NCI-H510A (cell line): ENCODE measurements at places on chromosomes 3 and 15.

- no peak for DNase-seq
These were observed 20.5 kb downstream of the MYO1E start for GRCh38 chr15:59352189-59352588.

GRCh38 chr15:60713119-60714084, 234.5 kb upstream of the ICE2 start:
- no peak for DNase-seq

DNA sequence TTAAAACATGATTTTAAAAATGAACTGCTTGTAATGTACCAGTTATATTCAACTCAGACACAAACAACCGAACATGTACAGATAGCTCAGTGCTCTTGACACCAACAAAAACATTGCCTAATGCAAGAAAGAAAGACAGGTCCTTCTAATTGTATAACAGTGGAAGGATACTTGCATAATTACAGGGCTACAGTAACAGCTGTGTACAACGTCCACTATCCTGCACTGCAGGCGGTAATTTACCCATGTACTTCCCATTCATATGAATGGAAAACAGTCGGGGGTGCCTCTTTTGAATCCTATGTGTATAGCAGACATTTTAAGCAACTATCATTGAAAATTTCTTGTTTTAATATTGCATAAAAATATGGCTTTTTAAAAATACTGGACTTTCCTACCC, 41.1 kb upstream of the PLSCR5 start:
- no peak for DNase-seq

GRCh38 chr15:36469311-36469966, 110.0 kb upstream of the CDIN1 start:
- DNase-seq: no peak

DNA sequence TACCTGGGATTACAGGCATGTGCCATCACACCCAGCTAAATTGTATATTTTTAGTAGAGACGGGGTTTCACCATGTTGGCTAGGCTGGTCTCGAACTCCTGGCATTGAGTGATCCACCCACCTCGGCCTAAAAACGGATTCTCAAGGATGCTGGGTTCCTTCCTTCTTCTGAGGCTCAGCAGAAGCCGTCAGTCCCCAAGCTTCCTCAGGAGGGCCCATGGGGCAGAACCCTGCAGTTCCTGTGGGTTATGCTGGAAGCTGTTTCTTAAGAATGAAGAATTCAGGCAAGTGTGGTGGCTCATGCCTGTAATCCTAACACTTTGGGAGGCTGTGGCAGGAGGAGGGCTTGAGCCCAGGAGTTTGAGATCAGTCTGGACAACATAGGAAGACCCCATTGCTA, 29.0 kb upstream of the ZNF710 start:
- DNase-seq: no peak

- no peak for DNase-seq
These were observed 519 bp downstream of the LYSMD2 start for GRCh38 chr15:51736751-51737521.

GRCh38 chr3:39250116-39250747, 29.6 kb downstream of the CX3CR1 start:
- no peak for DNase-seq

DNA sequence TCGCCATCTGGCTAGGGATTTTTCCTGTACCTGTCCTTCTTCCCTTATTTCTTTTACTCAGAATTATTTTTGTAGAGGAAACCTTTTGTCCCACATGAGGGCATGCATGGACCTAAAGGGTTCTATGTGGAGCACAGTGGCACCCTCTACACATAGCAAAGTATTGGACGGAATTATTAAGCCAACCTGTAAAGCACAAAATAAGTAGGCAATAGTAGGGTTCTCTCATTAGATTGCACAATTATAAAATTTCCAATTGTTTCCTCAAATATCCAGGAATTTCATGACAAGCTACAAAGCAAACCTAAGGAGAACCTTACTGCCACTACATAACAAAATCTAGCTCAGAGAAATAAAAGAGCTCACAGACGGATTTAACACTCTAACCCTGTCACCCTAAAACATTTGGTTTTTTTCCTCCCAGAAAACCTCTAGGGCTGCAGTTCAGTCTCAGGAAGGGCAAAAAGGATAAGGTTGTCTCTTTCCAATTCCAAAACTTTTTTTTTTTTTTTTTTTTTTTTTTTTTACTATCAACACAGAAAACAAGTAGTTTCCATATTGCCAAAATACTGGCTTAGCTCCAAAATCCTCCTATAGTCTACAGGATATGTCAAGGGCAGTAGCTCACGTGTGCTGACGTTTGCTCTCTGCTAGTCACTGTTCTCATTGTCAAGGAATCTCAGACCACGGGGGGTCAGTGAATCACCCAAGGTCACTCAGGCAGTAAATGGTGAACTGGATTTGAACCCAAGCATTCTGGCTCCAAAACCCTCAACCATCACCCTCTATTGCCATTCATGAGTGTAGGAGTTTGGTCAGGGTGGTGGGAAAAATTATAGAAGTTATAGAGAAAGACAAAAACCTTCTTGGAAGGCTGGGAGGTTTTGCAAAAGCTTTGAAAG, 52.3 kb downstream of the NCEH1 start:
- no peak for DNase-seq

GRCh38 chr3:191336833-191337232, 6.5 kb upstream of the UTS2B start:
- no peak for DNase-seq

GRCh38 chr3:183178512-183178832, 15.9 kb upstream of the LAMP3 start:
- no peak for DNase-seq

GRCh38 chr3:43497905-43498365, 123.9 kb downstream of the ANO10 start:
- no peak for DNase-seq

GRCh38 chr3:124014366-124014942, 22.5 kb upstream of the ROPN1 start:
- DNase-seq: no peak

DNA sequence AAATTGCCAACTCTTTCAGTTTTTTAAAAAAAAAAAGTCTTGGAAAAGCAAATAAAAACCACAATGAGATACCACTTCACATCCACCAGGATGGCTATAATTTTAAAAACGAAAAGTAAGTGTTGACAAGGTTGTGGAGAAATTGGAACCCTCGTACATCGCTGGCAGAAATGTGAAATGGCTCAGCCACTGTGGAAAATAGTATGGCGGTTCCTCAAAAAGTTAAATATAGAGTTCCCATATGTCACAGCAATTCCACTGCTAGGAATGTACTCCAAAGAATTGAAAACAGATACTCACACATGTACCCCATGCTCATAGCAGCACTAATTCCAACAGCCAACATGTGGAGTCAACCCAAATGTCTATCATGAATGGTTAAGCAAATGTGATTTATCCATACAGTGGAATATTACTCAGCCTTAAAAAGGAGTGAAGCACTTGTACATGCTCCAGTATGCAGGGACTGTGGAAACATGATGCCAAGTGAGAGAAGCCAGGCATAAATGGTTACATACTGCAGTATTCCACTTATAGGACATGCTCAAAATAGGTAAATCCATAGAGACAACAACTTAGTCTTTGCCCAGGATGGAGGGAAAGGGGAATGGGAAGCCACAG, 73.8 kb upstream of the PCSK6 start:
- DNase-seq: no peak

GRCh38 chr3:196378146-196378841, 40.1 kb upstream of the TM4SF19 start:
- DNase-seq: no peak

DNA sequence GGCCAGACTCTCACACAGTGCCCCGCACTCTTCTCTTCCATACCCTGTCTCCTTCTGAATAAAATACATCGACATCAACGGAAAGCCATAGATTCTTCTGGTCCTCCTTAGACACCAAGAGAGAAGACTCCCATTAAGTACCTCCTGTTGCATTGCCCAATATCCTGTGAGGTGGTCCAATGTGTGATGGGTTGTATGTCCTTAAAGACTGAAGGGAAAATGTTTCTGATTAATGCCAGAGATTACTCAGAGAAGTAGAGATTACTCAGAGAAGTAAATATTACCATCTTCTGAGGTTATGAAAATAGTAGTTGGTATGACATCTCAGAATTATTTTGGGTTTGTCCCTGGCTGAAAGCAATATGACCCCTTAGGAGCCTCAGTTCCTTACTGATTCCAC, 60.8 kb upstream of the GALNT15 start:
- DNase-seq: no peak

- DNase-seq: no peak
These were observed 5.0 kb upstream of the RPP25 start for GRCh38 chr15:74961616-74962015.

- DNase-seq: no peak
These were observed 31.0 kb downstream of the TMOD2 start for GRCh38 chr15:51782357-51782896.

DNA sequence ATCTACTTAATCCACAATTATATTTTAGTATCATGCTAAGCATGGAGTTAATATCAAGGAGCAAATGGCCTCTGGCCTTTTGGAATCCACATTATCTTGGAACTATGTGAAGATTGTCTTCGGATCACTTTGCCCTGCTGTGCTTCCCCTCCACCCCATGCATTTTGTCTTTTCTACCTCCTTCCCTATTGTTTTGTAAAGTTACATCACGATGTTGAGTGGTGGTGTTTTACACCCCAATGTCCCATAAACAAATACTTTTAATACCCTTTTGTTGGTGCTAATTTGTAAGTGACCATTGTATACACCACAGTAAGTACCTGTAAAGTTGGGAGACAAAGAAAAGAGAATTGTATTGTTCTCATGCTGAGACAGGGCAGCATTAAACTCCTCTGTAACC, 258.4 kb upstream of the ZNF717 start:
- no peak for DNase-seq

DNA sequence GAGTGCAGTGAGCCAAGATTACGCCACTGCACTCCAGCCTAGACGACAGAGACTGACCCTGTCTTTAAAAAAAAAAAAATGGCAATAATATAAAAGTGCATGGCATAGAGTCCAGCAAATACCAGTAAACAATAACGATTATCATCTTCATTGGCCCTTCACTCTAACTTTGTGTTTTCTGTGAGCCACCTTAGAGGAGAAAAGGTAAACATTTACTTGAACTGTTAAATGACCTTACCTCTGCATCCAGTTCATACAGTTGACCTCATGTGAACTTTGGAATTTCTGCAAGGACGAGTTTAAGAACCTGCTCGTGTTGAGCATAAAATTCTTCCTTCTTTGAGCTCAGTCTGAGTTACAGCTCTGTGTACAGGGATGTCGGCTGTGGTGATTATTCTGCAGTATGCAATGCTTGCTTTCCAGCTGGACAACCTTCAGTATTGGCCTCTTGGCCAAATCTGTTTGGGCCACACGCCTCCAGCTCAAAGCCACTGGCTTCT, 56.6 kb downstream of the RLBP1 start:
- no peak for DNase-seq

DNA sequence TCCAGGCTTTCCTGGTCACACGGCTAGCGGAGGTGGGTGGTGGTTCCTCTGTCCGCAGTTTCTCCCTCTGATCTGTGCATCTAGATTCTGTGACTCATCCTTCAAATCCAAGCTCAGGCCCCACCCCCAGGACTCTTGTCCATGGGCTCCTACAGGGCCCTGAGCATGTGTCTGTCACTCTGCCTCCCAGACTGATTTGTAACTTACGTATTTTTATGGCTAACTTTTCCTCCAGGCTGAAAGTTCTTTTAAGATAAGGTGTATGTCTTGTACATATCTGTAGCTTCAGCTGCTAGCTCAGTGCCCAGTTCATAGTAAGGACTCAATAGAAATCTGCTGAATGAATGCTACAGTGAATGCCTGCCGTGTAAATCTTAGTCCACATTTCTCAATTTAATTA, 8.0 kb downstream of the ESYT3 start:
- no peak for DNase-seq

DNA sequence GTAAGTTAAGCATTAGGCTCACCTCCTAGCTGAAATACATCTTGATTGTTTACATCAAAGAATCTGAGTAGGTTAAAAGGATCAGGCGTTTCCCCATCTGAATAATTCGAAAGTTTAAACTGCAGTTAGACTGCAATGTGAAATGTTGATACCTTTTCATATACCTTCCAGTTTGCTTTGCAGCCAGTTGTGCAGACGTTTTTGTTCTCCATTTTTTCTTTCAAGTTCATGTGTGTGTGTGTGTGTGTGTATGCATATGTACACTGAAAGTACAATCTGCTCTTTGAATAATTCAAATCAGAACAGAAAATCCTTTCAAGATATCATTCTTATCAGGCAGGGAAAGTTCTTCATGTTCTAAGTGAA, 2.9 kb downstream of the ITPR1 start:
- no peak for DNase-seq

DNA sequence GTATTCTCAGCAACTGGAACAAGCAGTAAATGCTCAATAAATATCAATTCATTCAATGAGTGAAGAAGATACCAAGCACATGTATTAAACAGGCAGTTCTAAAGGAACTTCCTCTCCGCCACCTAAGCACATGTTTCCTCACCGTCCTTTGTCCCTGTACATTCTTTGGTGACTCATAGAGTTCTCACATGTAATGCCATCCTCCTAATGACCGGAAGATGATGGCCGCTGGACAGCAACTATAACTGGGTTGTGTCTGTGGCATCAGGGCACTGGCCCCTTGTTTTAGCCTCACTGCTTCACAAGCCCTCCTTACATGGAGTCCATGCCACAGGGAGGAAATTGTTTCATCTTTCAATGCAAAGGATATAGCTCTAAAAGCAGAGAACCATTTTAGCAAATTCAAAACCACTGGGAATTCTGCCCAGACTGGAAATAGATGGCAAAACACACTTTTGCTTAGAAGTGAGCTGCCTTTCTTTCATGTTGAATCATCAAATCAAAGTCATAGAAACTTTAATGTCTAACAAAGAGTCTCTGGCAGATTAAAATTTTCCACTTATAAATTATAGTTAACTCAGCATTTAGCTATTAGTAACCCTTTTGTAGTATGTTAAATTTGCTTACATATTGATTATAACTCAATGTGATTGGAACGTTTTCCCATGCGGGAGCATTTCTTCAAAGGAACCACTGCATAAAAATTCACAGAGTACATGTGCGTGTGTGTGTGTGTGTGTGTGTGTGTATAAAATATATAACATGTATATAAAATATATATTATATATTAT, 74.1 kb downstream of the GAP43 start:
- DNase-seq: no peak

DNA sequence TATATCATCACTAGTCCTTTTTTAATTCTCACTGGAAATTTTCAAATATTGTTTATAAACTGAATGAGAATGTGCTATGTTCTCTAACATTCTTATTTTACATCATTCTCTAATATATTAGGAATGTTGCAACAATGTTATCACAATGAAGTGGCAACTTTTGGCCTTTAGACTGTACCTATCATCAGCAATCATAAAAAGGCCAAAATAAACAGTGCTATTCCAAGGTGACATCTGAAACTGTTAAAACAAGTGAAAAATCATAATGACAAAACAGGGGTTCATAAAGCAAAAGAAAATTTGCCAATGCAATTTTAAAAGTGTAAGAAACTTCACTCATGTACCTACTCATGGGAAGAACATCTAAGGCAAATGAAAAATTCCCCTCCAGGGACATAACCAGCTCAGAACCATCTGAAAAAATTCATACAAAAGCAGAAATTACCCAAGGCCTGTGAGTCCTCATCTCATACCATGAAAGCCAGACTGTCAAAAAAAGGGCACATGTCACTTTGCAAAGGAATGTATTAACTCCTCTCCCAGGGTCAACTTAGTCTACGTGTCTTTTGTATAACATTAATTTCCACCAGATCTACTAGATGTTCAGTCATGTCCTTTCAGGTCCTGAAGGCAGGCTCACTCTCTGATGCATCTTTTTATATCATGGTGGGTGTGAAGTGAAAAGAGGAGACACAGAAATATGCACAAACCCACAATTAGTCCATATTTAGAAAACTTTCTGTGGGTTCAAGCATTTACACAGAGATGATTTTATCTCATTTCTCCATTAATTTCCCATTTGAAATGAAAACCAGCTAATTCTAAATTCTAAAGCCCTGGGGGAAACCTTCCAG, 211.9 kb downstream of the CBLB start:
- no peak for DNase-seq
